H54 (cell line): ENCODE measurements at places on chromosomes 11 and 22.

DNA sequence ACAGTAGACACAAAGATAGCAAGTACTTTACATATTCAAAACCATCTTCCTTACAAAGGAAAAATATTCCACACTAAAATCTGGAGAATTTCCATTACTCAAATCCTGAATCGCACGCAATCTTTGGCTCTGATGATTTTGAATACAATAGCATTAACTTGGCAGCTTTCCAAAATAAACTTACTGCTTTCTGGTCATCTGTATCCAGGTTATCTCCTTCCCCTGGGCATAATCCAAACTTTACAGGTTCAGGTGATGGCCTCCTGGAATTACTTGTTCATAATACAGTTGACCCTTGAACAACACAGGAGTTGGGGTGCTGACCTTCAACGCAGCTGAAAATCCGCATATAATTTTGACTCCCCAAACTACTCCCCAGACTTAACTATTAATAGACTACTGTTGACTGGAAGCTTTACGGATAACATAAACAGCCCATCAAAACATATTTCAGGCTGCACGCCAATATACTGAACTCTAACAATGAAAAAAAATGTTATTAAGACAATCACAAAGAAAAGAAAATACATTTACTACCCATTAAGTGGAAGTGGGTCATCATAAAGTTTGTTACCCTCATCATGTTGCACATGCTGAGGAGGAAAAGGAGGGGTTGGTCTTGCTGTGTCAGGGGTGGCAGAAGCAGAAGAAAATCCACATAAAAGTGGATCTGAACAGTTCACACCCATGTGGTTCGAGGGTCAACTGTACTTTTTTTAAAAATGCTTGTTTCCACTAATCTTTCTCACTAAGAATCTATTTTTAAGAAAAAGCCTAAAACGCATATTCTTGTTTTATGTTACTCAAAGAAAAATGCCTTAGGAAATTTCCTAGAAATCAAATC, 6.5 kb downstream of the MTMR2 start:
- no peak for DNase-seq

- DNase-seq, result no peak
These were observed 60.2 kb upstream of the SCUBE2 start for GRCh38 chr11:9151631-9152030.

DNA sequence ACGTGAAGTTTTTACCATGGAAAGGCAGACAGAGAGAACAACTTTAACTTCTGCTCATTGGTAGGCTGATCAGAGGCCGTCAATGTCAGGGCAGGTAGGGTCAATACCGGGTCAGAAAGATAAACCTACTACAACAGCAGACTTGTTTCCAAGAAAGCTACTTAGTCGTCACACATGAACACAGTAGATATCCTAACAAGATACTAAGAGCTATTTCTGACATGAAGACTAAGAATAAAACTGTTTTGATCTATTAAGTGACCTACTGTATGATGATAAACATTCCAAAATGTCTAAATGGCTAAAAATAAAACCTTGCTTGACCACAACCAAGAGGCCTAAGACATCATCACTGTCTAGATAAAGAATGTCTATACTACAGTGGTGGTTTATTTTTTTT, 231.3 kb downstream of the CADM1 start:
- DNase-seq, result no peak

GRCh38 chr22:45496451-45496941, 6.2 kb upstream of the FBLN1 start:
- no peak for DNase-seq

DNA sequence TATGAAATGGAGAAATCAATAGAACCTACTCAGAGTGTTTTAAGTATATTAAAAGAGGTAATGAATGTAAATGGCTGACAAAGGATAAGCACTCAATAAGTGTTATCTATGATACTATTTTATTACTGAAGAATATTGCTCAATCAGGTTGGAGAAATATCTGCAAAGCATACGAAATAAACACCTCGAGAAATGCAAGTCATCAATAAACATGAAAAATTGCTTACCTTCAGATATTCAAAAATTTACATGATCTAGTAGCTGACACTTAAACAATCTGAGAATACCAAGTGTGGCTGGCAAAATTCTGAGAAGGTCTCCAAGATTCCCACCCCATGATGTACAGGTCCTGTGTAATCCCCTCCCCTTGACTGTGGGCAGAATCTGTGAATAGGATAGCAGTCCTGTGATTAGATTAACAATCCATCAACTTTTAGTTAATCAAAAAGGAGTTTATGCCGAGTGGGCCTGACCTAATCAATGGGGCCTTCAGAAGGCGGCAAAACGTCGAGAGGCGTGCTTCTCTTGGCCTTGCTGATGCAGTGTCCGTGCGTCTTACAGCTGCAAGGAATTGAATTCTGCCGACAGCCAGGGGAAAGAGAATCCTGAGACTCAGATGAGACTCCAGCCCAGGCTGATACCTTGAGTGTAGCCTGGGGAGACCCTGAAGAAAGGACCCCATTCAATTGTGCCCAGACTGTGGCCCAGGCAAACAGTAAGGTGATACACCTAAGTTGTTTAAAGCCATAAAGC, 49.1 kb downstream of the SPATA19 start:
- DNase-seq, result no peak

GRCh38 chr22:43722444-43722843, 89.7 kb downstream of the EFCAB6 start:
- no peak for DNase-seq

DNA sequence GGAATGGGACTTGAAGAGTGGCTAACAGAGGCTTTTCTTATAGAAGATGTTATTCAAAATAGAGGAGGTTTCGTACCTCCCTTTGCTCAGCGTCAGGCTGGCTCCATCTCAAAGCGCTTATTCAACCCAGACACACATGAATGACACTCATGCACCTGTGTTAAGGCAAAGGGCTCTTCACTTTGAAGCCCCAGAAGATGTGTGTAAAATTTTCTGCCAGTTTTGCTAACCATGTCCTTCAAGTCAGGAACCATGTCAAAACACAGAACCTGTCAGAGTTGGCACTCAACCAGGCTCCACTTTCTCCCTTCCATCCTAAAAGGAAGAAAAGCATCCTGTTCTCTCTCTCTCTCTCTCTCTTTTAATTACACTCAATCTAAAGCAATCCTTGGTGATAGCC, 352.8 kb upstream of the NARS2 start:
- DNase-seq, result no peak

DNA sequence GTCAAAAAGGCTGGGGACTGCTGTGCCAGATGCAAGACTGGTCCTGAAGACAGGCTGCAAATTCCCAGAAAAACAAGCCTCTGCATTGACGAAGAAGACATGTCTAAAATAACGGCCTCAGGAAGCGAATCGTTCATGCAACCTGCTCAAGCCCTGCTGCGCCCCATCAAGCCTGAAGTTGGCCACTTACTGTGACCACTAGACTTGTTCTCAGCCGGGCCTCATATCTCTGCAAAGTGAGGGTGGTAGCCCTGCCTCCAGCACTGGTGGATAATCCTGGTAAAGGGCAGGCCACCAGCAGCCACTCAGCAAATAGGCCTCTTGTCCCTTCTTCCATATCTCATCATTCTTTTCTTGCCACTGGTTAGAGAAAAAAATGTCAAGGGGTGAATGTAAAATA, 11.8 kb downstream of the LTO1 start:
- DNase-seq, result no peak

DNA sequence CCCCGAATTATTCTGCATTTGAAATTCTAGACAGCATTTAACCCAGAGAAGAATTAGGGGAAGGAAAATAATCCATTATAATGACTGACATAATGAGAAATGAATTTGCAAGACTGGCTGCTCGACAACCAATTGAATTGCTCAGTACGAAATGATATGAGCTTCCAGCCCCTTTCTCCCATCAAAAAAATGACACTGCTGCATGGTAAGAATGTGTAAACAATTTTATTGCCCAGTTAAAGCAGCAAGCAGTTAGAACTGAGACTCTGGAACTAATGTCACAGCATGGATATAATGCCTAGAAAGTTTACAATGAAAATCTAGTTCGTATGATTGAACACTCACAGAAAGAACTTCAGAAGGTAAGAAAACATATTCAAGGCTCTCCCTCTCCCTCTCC, 24.7 kb upstream of the PCF11 start:
- DNase-seq, result no peak

DNA sequence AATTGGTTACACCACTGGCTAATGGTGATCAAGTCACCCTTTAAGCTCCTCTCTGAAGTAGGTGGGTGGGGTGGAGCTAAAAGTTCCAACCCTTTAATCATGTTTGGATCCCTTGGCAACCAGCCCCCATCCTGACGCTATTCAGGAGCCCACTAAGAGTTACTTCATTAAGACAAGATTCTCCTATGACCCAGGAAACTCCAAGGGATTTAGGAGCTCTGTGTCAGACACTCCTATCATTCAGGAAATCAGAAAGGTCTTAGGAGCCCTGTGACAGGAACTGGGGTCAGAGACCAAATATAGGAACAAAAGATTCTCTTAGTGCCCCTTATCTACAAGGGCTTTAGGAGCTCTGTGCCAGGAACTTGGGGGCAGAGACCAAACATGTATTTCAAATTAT, 141.3 kb downstream of the ATG16L2 start:
- DNase-seq, result no peak

- no peak for DNase-seq
These were observed 100.7 kb downstream of the WNT11 start for GRCh38 chr11:76105637-76106036.

- no peak for DNase-seq
These were observed 740.0 kb downstream of the DLG2 start for GRCh38 chr11:84887055-84887629.

DNA sequence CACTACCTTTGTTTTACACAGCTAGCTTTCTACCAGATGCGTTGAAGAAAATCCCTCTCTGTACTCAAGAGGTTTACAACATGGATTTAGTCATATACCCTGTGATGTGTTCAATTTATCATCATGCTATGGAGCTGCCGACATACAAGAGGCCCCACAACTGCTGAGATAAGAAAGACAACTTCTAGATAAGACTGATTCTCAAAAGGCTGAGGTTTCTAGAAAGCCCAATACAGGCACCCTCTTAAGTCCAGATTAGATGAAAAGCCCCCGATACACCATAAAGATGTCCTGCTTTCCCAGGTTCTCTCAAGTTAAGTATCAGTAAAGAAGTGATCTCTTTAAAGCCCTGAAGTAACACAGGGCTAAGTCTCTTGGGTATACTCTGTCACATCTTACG, 14.3 kb downstream of the MTCH2 start:
- DNase-seq, result no peak

DNA sequence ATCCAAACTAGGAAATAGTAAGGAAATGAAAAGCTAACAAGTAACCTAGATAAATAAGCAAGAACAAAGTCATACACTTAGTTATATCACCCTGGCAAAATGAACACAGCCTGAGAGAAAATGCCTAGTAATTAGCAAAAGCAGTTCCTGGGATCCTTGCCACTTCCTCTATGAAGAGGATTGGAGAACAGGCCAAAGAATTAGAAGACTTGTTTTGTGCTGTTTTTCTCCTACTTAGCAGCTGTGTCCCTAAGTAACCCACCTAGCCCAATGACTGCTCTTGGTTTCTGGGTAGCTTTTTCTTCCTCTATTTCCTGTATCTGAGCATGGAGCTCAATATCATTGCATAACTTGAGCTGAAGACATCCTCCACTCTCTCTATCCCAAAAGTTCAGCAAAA, 713.9 kb downstream of the ETS1 start:
- no peak for DNase-seq

GRCh38 chr22:44589831-44590230, 91.8 kb upstream of the RTL6 start:
- no peak for DNase-seq

- DNase-seq, result no peak
These were observed 621.5 kb upstream of the LUZP2 start for GRCh38 chr11:23875176-23875850.
